Progenitor cell of endocrine pancreas (in vitro differentiated cells): ENCODE measurements at places on chromosomes 3 and 15.

DNA sequence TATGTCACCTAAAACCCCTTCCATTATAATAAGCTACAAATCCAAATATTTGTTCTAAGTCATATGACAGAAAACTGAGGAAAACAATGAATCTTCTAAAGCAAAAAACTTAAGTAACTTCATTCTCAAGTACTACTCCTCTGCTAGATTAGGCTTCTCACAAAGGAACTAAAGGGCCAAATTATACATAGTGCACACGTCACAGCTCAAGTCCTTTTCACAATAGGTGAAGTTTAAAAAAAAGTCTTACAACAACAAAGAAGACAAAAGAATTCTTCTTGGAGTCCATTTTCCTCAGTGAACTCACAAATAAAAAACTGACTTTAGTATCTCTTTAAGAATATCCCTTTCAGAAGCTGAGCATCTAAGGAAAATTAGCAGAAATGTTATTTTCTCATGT lies 479.9 kb downstream of the MAGI1 start:
- DNase-seq, result no peak

- DNase-seq, result no peak
Measured at GRCh38 chr3:10994306-10994705, 1.8 kb downstream of the SLC6A1 start.

DNA sequence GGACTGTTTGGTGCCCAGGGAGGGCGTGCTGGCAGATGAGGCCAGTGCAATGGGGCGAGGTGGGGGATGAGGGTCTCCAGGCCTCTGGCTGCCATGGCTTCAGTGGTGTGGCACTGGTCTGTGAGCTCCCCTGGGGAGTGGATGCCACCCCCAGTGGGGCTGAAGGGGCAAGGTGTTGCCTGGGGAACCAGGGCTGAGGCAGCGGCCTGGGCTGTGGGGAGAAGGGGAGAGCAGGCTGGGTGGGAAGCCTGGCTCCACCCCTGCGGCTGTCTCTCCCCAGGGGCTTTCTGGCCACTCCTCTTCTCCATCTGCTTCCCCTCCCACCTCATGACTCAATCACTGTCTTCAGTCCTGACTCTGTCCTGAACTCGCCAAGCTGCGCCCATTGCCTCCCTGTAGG lies 88.4 kb upstream of the TLE3 start:
- DNase-seq, result no peak

- DNase-seq, result no peak
Measured at GRCh38 chr15:40545457-40545856, 19.4 kb downstream of the CCDC32 start.
